Effector CD4-positive, alpha-beta T cell (primary cell): ENCODE measurements at places on chromosomes 6 and 20.

GRCh38 chr6:52543729-52544601, 32.9 kb downstream of the TRAM2 start:
- no peak for DNase-seq

GRCh38 chr6:140182821-140183220, 808.4 kb upstream of the CITED2 start:
- no peak for DNase-seq

GRCh38 chr20:31569163-31570020, 35.7 kb upstream of the ID1 start:
- DNase-seq = peak; percentile 55

DNA sequence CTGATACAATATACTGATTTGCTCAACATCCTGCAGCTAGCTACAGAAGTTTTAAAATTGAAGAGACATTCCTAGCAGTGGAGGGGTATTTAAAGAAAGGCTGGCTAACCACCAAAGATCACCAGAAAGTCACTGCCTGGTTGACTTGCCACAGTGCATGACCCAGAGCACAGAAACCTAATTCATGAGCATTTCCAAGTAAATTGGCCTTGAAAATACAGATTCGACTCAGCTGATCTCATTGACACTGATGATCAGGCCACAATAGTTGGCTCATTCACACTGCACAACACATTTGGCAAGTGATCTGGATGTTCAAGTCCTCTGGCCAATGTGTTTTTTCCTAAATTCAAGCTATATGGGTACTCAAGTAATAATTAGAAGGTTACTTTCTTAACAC, 13.3 kb upstream of the TDRD6 start:
- DNase-seq = no peak
